Activated gamma-delta T cell (primary cell): ENCODE measurements at places on chromosomes 5 and 9.

DNA sequence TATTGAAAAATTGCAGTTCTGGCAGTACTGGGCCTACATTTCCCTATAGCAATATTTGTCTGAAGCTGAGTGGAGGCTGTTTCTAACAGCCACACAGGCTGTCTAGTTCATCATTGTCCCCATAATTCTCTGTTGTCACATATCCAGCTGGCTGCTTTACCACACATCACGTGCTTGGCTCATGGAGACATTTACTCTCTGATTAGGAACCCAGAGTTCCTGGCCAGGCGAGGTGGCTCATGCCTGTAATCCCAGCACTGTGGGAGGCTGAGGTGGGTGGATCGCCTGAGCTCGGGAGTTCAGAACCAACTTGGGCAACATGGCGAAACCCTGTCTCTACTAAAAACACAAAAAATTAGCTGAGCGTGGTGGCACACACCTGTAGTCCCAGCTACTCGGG is 81.4 kb downstream of the PGM5 start:
- no peak for DNase-seq

- no peak for DNase-seq
Measured at GRCh38 chr5:132387640-132388117, 18.2 kb downstream of the SLC22A5 start.

- no peak for DNase-seq
Measured at GRCh38 chr5:29896646-29897045, 1296.8 kb upstream of the CDH6 start.

GRCh38 chr5:95317085-95317484 is 32.2 kb upstream of the MCTP1 start:
- no peak for DNase-seq

DNA sequence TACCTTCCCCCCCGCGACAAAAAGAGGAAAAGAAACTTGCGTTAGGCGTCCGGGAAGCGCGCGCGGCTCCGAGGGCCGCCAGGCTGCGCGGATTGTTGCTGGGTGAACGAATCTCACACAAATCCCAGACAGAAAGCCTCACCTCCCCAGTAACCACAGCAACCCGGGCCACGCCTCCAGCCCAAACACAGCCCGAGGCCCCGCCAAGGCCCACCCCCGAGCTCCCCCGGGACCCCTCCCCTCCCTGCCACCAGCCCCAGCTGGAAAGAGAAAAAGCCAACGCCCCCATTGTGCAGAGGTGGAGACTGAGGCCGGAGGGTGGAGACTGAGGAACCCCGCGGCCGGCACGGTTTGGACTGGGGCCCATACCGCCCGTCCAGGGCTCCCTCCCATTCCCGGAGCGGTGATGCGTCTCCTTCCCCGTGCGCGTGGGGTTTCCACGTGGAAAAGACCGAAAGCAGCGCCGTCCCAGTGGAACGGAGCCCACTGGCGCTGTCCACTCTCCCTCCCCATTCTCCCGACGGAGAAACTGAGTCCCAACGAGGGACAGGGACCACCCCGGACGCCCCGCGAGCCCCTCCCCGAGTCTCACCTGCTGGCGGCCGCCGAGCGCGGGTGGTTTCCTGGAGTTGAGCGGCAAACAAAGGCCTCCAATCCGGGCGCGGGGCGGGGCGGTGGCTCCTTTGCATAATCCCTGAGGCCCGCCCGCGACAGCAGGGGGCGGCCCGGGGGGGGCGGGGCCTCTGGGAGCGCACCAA is 10.2 kb upstream of the AKNA start:
- DNase-seq: peak; percentile 96

- DNase-seq: no peak
Measured at GRCh38 chr9:79616971-79617370, 45.2 kb downstream of the TLE4 start.

DNA sequence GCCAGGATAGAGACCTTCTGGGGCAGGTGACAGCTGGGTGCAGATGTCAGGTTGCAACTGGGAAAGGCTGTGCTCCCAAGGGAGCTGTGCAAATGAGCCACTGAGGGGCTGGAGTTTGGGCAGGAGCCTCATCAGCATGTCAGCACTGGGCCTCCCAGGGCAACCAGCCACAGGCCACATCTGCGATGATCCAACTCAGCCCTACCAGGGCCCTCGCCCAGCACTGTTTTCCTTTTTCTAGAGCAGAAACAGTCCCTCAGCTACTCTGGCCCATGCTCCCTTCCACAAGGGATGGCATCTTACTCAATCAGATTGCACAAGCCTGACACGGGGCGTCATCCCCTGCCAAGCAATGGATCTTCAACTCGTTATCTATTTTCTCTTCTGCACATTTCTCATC is 24.8 kb downstream of the NIPAL4 start:
- no peak for DNase-seq

DNA sequence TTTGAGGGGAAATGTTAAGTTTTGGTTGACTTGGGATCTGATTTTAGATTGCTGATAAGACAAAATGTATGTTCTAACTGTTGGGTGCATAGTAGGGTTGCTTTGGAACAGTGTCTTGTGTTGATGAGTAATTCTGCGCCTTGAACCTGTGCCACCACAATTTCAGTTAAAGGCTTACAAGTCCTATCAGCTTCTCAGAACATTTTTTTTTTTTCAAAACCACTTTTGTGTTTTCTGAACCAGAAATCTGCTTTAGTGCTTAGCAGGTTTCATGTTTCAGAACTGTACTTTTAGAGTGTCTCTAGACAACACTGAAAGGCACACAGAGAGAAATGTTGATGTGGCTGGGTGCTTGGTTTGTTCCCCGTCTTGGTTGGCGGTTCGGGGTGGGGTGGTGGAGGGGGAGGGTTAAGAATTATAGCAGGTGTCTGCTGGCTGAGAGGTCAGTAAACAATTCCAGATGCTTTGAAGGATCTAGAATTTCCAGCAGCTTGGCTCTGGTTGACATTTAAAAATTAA is 84.6 kb downstream of the ANKRD55 start:
- DNase-seq: no peak

- DNase-seq: no peak
Measured at GRCh38 chr5:180296771-180297170, 4.9 kb upstream of the MAPK9 start.
